ENCODE measurements at places on chromosomes 1 and 21. TPM values are rescaled to one million over a fixed set of nuclear protein-coding genes. Genes with fewer than 3 reads are reported as not detected.

SPRR2E gene
- not detected for total RNA-seq

MYBPH gene
- not detected for total RNA-seq

MAP3K7CL gene
- total RNA-seq: 7.6 TPM

C4BPA gene
- total RNA-seq: 175 TPM

FCRL6 gene
- 3.2 TPM for total RNA-seq

NOL9 gene
- 23.6 TPM for total RNA-seq

TINAGL1 gene
- total RNA-seq: 154 TPM

C1orf226 gene
- 7.1 TPM for total RNA-seq

DNA sequence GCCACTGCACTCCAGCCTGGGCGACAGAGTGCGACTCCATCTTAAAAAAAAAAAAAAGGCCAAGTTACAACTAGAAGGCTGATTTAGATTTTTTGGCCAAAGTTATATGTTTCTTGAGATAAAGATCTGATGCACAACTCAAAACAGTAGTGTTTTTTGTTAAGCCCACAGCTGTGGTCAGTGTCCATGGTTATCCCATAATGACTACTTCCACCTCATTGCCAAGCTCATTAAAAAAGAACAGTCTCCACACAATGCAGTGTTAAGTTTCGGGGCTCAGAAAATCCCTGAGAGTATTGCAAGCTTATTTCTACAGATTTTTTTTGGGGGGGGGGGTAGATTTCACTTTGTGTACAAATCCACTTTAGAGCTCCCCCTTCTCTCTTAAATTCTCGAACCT lies 120.5 kb downstream of the RUNX1 start:
- peaks cover 7% of the 10 kb centered on the region for H3K4me1 ChIP-seq
- no peak overlapping the region for H3K27ac ChIP-seq
- no peak for DNase-seq
- H3K36me3 ChIP-seq: no peaks in the 10 kb centered on the region
- H3K27me3 ChIP-seq: no peaks in the 10 kb centered on the region

- H3K4me1 ChIP-seq: no peaks in the 10 kb centered on the region
- no peak overlapping the region for H3K4me3 ChIP-seq
- H3K27me3 ChIP-seq: no peaks in the 10 kb centered on the region
- no peak overlapping the region for H3K27ac ChIP-seq
Measured at GRCh38 chr1:75469586-75470173, 141.2 kb downstream of the SLC44A5 start.

- peaks cover 8% of the 10 kb centered on the region for H3K36me3 ChIP-seq
- no peaks in the 10 kb centered on the region for H3K4me1 ChIP-seq
- no peaks in the 10 kb centered on the region for H3K27me3 ChIP-seq
- H3K4me3 ChIP-seq: no peak overlapping the region
- H3K27ac ChIP-seq: peak overlapping the region; percentile 30
Measured at GRCh38 chr21:45992301-45993209, 11.0 kb downstream of the COL6A1 start.

DNA sequence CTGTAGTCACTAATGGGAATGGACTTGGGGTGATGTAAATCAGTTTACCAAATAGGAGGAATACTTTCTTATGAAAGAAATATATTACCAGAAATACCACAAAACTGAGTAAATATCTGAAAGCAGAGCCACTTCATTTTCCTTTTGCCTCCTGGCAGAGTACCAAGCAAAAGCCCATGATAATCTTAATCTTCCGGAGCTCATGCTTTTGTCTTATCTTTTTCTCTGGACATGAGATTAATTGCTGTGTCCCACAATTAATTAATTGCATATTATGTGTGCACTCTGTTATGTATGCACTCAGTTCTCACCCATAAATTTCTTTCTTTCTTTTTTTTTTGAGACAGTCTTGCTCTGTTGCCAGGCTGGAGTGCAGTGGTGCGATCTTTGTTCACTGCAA lies 94.1 kb upstream of the PDE4B start:
- no peaks in the 10 kb centered on the region for H3K27me3 ChIP-seq
- no peaks in the 10 kb centered on the region for H3K36me3 ChIP-seq
- H3K4me3 ChIP-seq: no peak overlapping the region
- H3K27ac ChIP-seq: no peak overlapping the region
- no peaks in the 10 kb centered on the region for H3K4me1 ChIP-seq

- DNase-seq: no peak
- H3K4me1 ChIP-seq: no peaks in the 10 kb centered on the region
- H3K4me3 ChIP-seq: no peak overlapping the region
- H3K27me3 ChIP-seq: no peaks in the 10 kb centered on the region
Measured at GRCh38 chr1:116720364-116721038, 33.7 kb upstream of the CD2 start.

- no peaks in the 10 kb centered on the region for H3K27me3 ChIP-seq
- no peaks in the 10 kb centered on the region for H3K36me3 ChIP-seq
- no peak overlapping the region for H3K4me3 ChIP-seq
- H3K4me1 ChIP-seq: peaks cover 15% of the 10 kb centered on the region
- no peak overlapping the region for H3K27ac ChIP-seq
Measured at GRCh38 chr1:211324992-211325775, 1.4 kb upstream of the TRAF5 start.

- H3K4me3 ChIP-seq: no peak overlapping the region
- no peaks in the 10 kb centered on the region for H3K4me1 ChIP-seq
- peak; percentile 57 for DNase-seq
Measured at GRCh38 chr1:6111571-6111970, 65.9 kb downstream of the KCNAB2 start.

DNA sequence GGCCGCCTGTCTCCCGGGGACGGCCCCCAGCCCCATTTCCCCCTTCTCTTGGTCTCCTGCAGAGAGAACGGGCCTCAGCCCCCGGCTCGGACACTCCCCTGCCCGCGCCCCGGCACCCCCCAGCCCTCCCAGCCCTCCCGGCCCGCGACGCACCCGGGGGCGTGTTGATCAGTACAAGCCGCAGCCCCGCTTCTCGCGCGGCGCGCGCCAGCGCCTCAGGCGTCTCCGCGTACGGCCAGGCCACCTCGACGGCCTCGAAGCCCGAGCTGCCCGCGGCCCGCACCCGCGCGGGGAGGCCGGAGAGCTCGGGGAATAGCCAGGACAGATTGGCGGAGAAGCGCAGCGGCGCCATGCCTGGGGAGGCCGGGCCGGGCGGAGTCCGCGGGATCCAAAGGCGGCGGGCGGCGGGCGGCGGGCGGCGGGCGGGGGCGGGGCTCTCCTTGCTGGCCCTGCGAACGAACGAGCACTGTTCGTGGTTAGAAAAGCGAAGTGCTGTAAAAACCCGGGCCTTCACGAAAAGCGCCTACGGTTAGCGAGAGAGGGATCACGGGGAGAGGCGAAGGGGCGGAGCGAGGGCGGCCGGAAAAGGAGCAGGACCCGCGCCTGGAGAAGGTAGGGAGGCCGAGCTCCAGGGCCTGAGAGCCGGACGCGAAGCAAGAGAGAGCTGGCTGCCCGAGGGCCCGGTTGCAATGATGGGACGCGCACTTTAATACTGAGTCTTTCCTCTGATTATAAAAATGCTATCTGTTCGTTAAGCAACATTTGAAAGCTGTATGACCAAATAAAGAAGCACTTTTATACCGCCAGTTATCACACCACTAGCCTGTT lies at the start of gene HYI:
Gene HYI, minus strand, starts transcription at position 490 of the 828 bp plus-strand sequence. Its CDS starts 138 bp downstream, at position 352.
- H3K27me3 ChIP-seq: no peaks in the 10 kb centered on the region
- peaks cover 31% of the 10 kb centered on the region for H3K36me3 ChIP-seq
- H3K4me3 ChIP-seq: peak within 1 kb of the TSS; percentile 55
- H3K4me1 ChIP-seq: no peaks in the 10 kb centered on the region

DNA sequence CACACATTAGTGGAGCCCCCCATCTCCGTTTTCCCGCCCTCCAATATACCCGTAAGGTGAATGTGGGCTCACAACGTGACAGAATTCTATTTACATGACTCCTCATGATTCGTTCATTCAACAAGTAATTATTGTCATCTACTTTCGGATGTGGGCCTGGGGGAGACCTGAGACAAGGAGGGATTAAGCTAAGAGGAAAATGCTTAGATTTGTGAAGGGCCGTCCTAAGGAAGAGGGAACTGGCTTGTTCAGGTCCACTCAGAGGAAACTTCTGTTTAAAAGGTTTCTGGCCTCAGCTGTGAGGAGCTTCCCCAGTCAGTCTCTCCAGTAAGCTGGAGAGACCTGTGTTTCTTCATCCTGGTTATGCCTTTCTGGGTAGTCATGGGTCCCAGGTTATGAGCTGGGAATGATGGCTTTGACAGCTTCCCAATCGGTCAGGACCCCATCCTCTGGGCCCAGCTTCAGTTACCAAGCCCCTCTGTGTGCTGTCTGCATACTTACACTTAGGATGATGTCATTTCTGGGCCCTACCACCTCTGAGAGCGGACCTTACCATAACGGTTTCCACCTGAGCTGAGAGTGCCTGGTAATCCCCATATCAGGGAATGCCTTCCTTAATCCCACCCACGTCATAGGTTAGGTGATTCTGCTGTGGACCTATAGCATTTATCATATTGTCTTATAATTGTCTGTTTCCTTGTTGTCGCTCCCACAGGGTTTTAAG lies 687 bp upstream of the ERI3 start:
- DNase-seq: no peak
- H3K36me3 ChIP-seq: no peaks in the 10 kb centered on the region
- H3K27ac ChIP-seq: no peak overlapping the region
- peaks cover 17% of the 10 kb centered on the region for H3K4me1 ChIP-seq

GRCh38 chr1:19430121-19431068 lies 54.9 kb downstream of the CAPZB start:
- H3K27me3 ChIP-seq: no peaks in the 10 kb centered on the region
- DNase-seq: no peak
- H3K27ac ChIP-seq: peak overlapping the region; percentile 67
- H3K4me3 ChIP-seq: no peak overlapping the region
- peaks cover 85% of the 10 kb centered on the region for H3K4me1 ChIP-seq
- H3K36me3 ChIP-seq: no peaks in the 10 kb centered on the region

- no peaks in the 10 kb centered on the region for H3K36me3 ChIP-seq
- H3K4me1 ChIP-seq: peaks cover 7% of the 10 kb centered on the region
- H3K4me3 ChIP-seq: peak within 1 kb of the TSS; percentile 63
- DNase-seq: peak; percentile 88
- H3K27me3 ChIP-seq: peaks cover 4% of the 10 kb centered on the region
Measured at GRCh38 chr1:95117207-95118066, at the start of gene TLCD4. TSS of gene TLCD4 (plus strand) at chr1:95117355. CDS start at chr1:95143902, 26,547 bp downstream.

- DNase-seq: no peak
- H3K27ac ChIP-seq: no peak overlapping the region
- H3K27me3 ChIP-seq: no peaks in the 10 kb centered on the region
Measured at GRCh38 chr1:208040821-208041297, 129.9 kb upstream of the CD34 start.

GRCh38 chr1:42926879-42927242 lies 31.8 kb downstream of the SLC2A1 start:
- no peak overlapping the region for H3K27ac ChIP-seq
- peak; percentile 55 for DNase-seq
- H3K27me3 ChIP-seq: no peaks in the 10 kb centered on the region
- no peak overlapping the region for H3K4me3 ChIP-seq

- no peaks in the 10 kb centered on the region for H3K4me1 ChIP-seq
- no peak overlapping the region for H3K27ac ChIP-seq
- no peak overlapping the region for H3K4me3 ChIP-seq
Measured at GRCh38 chr1:100502052-100502792, 35.7 kb upstream of the GPR88 start.

DNA sequence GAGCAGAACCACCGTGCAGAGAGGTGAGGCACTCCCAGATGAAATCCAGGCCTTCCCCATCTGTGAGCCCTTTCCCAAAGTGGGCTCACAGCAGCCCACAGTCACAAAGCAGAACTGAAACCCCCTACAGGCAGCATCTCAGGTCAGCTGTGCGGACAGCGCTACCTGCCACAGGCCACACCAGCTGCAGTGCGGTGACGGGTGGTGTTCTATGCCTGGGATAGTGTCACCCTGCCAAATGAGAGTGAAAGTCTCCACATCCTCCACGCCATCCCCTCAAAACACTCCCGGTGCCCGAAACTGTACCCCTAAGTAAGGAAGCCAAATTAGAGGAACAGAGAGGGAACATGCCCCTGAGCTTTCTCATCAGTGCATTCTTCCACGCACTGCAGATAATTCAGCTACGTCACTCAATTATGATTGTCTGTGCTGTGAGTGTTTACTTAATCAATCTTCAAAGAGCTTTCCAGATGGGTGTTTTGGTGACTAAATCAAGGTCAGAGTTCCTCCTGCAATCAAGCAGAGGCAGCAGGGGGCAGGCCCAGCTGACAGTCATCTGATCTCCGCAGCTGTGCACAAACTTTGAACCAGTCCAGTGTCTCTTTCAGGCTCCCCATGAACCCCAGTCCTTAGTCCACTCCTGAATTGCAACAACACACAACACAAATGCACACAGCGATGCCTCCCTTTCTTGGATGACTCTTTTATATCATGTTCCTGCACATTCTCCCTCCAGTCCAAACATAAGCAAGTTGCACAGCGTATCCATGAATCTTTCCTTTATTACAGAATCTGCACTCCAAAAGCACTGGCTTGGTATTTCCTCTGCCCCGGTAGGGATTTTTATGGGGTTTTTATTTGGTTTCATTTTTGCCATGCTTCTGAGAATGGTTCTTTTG lies 150.0 kb downstream of the TOMM20 start:
- peaks cover 74% of the 10 kb centered on the region for H3K4me1 ChIP-seq
- H3K4me3 ChIP-seq: peak overlapping the region; percentile 13
- H3K27ac ChIP-seq: peak overlapping the region; percentile 95
- peak; percentile 80 for DNase-seq
- H3K36me3 ChIP-seq: no peaks in the 10 kb centered on the region

DNA sequence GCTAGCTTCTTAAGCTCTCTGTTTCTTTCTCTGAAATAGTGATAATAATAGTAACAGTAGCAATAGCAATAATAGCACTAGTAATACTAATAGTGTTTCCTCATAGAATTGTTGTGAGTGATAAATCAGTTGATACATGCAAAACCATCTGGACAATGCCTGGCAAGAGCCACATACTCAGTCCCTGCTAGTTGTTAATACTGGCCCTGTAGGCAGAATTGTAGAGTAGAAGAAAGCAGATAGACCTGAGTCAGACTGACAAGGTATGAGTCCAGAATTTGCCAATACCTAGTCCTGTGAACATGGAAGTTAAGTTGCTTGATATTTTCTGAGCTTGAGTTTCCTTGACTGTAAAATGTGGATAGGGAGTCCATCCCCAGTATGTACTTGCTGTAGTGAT lies 171.9 kb downstream of the C1orf21 start:
- no peak overlapping the region for H3K4me3 ChIP-seq
- H3K36me3 ChIP-seq: no peaks in the 10 kb centered on the region
- no peak overlapping the region for H3K27ac ChIP-seq
- no peaks in the 10 kb centered on the region for H3K27me3 ChIP-seq
- peaks cover 14% of the 10 kb centered on the region for H3K4me1 ChIP-seq
- DNase-seq: no peak

GRCh38 chr1:8257621-8258020 lies 60.3 kb upstream of the SLC45A1 start:
- H3K27ac ChIP-seq: peak overlapping the region; percentile 87
- no peak for DNase-seq
- no peaks in the 10 kb centered on the region for H3K27me3 ChIP-seq

Data from upper lobe of right lung (tissue), 1 donor.